ENCODE measurements at places on chromosomes 3 and 15.

GRCh38 chr3:41362638-41363559 lies 163.6 kb downstream of the CTNNB1 start:
- DNase-seq, result no peak

DNA sequence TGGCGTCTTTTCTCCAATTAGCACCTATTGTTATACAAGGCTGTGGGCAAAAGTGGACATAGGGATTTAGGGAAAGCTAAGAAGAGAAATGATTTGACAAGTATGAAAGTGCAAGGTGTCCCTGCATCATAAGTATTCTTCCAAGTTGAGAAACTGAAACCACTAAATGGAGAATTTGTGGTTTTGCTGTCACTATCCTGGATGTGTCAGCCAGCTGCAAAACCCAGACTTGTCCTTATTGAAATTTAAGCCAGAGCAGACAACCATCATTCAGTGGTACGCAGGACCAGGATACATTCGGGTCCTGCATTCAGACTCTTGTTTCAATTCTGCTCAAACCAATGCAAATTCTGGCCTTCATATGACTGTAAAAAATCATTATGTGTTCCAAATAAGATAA lies 384.8 kb upstream of the TGFBR2 start:
- DNase-seq, result no peak

GRCh38 chr3:55692295-55692956 lies 205.3 kb upstream of the WNT5A start:
- DNase-seq, result no peak

- no peak for DNase-seq
Measured at GRCh38 chr15:44810237-44810636, 73.9 kb downstream of the TRIM69 start.

DNA sequence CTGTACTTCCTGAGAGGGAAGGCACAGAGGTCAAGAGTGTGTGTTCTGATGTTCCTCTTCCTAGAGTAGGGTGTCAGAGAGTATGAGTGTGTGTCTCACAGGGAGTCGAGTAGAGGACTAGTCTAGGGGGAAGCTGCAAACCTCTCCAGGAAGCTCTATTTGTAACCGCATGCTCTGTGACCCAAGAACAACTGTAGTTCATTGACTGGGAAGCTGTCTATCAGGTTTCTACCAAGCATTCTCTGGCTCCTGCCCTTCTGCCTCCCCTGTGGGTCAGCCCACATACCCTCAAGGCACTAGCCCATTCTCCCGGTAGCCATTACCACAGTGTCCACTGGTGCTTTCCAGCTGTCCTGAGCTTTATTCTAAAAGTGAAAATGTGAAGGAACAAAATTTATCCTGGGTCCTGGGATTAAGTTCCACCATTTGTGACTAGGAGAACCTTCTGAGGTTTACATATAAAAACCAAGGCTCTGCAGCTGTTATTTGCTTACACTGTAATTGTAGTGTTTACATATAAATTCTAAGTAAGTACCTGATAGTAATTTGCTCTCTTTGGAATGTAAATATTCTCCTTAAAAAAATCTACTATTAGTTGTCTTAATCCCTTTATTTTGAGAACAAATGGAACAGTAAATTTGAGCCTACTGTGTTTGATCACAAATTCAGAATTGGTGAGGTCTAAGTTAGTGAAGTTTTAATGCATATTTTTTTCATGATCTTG lies 40.7 kb downstream of the MYRIP start:
- DNase-seq, result no peak

DNA sequence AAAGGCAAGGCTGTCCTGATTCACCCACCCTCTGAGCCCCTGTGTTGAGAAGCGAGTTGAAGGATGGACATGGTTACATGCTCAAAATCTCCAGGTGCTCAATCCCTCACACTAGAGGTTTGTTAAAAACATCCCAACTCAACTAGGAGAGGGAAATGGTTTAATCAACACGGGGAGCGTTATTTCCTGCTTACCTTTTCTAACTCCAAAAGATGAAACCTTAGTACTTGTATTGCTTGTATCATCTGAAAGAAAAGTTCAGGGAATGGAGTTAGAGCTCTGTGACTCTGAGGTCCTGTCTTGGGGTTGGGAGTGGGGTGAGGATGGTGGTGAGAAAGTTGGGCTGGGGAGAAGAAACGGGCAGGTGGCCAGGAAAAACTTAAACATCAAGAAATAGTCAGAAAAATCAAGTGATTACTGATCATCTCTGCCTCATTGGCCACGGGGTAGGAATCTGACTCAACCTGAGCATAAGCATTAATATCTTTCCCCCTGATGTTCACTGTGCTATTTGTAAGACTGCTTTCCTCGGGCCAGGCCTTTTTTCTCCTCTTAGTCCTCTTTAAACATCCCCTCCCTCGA lies 5.9 kb downstream of the MEIS2 start:
- no peak for DNase-seq

GRCh38 chr3:160434071-160434470 lies 15.5 kb downstream of the TRIM59 start:
- DNase-seq, result no peak

DNA sequence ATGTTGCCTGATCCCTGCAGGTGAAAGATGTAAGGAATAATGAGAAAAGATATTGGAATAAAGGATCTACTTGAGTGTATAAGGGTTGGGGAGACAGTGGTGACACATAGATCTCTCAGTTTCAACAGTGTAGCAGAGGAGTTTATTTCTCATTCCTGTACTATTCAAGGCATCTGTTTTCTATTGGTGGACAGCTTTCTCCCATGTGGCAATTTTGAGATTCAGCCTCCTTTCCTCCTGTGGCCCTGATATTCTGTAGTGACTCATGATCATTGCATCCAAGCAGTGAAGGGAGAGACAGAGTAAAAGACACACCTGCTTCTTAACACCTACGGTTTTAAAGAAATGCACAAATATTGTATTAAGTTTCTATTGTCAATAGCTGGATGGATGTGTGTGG lies 327.6 kb downstream of the GRM7 start:
- DNase-seq, result no peak

GRCh38 chr15:84804005-84804900 lies 12.9 kb upstream of the ALPK3 start:
- DNase-seq, result no peak

DNA sequence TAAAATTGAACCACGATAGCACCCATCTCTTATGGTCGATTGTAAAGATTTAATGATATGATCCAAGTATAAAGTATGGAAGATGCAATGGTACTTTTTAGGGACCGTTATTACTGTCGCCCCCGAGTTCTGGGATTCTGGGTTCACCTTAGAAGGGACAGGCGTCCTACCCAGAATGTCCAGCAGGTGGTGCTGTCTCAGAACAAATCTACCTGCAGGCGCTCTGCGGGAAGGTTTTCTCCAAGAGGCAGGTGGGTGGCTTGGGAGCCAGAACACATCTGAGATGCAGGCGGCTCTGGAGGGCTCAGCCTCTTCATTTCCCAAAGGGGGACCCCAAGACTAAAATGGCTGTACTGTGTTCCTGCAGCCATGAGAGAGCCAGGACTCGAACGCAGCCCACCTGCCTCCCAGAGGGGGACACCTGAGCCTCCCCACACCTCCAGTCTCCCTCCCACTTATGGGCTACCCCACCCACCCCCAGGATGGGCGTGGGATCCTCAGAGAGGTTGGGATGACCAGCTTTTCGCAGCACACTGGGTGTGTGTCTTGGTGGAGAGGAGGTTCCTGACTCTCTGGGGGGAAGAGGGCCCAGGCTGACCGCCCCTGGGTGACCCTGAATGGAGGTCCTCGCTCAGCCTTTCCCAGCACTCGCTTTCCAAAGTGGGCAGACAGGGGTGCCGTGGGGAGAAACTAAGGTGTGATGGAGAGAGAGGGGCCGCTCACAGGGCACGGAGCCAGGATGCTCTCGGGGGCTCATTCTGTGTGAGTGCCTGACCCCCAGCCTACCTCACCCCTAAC lies 28.1 kb upstream of the CORO2B start:
- DNase-seq, result peak; percentile 75

DNA sequence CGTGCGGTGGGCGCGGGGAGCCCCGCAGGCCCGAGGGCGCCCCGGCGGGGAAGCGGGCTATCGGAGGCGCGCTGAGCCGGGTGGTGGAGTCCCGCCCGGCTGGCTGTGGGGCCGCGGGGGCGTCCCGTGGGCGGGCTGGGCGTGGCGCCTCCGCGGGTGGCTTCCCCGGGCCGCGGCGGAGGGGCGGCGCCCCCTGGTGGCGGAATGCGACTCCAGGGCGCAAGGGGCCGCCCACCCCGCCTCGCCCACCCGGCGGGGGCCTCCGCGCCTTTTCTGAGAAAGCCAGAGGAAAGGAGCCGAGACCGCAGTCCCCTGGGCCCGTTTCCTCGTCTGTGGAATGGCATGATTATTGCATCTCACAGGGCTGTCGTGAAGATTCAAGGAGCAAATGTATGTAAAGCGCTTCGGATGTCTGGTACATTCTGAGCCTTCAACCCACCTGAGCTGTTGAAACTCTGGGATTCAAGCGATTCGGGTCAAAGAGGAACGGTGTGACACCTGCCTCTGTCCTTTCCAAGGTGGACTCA lies 31.9 kb upstream of the RAB6B start:
- DNase-seq, result peak; percentile 72

- DNase-seq, result no peak
Measured at GRCh38 chr3:9441501-9442221, 44.2 kb downstream of the SETD5 start.

- no peak for DNase-seq
Measured at GRCh38 chr3:49630784-49631183, 43.4 kb upstream of the APEH start.

DNA sequence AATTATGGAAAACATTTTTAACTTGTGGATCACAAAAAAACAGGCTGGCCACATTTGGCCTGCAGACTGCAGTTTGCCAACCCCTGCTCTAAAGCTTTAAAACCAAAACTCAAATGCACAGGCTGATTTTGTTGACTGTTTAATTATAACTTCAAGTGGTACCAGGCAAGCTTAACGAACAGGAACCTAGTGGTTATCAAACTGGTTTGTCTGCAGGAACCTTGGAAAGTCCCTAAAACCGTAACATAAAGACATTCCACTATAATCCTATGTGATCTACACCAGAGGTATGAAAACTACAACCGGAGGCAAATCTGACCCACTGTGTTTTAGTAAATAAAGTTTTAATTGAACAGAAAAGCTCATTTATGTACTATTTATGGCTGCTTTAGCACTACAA lies 52.4 kb downstream of the TBL1XR1 start:
- no peak for DNase-seq

DNA sequence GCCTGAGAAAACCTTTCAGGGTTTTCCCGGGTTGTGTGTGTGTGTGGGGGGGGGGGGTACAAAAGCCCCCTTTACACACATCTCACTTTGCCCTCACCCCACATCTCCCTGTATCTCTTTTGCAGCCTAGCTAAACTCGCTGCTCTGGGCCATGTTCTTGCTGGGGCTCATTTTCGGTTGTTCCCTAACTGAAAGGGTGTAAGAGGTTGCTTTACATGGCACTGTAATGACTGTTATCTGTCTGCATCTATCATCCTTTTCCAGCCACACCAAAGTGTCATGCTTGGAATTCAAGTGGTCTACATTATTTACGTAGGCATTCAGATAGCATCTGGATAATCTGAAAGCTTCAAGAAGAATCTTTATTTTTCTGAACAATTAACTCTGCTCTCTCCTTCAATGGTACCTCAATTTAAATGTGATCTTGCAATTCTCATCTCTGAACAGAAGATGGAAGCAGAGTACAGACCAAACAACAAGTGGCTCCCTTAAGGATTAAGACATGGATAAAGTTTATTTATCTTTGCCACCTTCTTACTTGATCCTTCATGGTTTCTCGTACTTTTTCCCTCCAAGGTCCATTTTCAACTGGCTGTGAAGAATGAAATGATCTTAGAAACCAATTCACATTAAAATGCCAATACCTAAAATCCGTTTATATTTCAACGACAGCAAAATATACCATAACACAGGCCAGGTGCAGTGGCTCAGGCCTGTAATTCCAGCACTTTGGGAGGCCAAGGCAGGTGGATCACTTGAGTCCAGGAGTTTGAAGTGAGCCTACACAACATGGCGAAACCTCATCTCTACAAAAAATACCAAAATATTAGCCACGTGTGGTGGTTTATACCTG lies 34.9 kb downstream of the DCLK3 start:
- no peak for DNase-seq

GRCh38 chr3:25542492-25543039 lies 114.5 kb downstream of the RARB start:
- no peak for DNase-seq

GRCh38 chr3:9897408-9898372 lies 5.0 kb upstream of the IL17RE start:
- no peak for DNase-seq

- no peak for DNase-seq
Measured at GRCh38 chr3:98897701-98898100, 3.8 kb downstream of the DCBLD2 start.

- DNase-seq, result no peak
Measured at GRCh38 chr3:146177519-146177918, 16.5 kb upstream of the PLOD2 start.

DNA sequence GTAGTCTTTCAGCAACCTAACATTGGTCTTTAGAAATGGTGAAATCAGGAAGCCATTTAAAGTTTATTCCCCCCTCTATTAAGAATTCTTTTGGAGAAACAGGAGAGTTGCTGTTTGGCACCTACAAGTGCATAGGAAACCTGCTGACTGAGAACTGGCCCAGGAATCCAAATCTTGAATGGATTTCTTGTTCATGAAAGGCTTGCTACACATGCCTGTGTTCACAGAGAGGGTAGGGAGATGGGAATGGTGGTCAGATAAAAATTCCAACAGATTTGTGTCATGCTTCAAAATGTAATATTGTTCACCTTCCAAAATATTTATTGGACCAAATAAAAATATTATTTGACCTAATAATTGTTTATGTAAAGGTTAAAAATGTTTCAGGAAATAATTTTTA lies 24.2 kb upstream of the ZPLD1 start:
- DNase-seq, result no peak

GRCh38 chr3:14691239-14691638 lies 16.3 kb downstream of the C3orf20 start:
- no peak for DNase-seq

GRCh38 chr3:54822206-54822605 lies 105.7 kb downstream of the LRTM1 start:
- DNase-seq, result no peak

DNA sequence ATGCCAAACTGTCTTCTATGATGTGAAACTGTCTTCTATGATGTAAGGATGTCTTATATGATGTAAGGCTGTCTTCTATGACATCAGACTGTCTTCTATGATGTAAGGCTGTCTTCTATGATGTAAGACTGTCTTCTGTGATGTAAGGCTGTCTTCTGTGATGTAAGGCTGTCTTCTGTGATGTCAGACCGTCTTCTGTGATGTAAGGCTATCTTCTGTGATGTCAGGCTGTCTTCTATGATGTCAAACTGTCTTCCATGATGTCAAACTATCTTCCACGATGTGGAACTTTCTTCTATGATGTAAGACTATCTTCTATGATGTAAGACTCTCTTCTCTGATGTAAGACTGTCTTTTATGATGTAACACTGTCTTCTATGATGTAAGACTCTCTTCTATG lies 27.9 kb downstream of the MGLL start:
- no peak for DNase-seq

- DNase-seq, result no peak
Measured at GRCh38 chr15:78076231-78077052, 1.1 kb downstream of the TBC1D2B start.

- DNase-seq, result no peak
Measured at GRCh38 chr15:62958528-62959363, 83.8 kb upstream of the TPM1 start.

Measured in activated CD4-positive, alpha-beta T cell treated with anti-CD3 and anti-CD28 coated beads, Interleukin-2, amount 50 U/mL, for 1 hour (primary cell).